ENCODE measurements at places on chromosomes 1 and 21.

- no peak for DNase-seq
Observed at GRCh38 chr1:27331426-27331825, 9.5 kb downstream of the TMEM222 start.

GRCh38 chr1:181149326-181150125, 61.0 kb downstream of the IER5 start:
- no peak for DNase-seq

GRCh38 chr1:53483170-53483569, 24.0 kb downstream of the DMRTB1 start:
- no peak for DNase-seq

DNA sequence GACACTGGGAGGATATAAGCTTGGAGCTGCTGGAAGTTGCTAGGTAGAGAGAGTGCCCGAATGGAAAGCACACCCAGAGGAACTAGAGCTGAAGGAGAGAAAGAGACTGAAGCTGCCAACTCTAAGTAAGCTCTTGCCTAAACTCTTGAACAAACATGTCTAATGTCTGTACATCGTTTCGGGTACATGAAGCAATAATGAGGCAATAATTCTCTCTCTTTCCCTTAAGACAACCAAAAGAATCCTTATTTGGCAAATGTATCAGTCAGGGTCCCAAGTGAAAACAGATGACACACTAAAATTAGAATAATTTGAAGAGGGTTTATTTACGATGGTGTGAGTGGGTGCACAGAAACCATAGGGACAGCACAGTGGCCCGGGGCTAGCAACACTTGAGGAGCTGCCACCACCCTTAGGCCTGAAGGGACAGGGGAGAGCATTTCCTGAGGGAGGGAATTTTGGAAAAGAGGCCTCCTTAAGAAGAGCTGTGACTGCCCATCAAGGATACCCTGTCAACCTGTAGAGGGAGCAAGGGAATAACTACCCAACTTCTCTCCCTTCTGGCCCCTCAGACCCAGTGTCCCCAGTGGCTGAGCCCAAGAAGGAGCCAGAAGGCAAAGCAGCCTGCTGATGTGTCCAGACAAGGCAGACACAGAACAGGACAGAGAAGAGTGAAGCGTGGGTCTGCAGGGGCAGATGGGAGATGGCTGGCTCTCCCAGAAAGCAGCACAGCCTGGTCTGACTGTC, 36.1 kb upstream of the KHDRBS1 start:
- no peak for DNase-seq

GRCh38 chr1:248710305-248710900, 7.8 kb upstream of the OR14I1 start:
- no peak for DNase-seq

DNA sequence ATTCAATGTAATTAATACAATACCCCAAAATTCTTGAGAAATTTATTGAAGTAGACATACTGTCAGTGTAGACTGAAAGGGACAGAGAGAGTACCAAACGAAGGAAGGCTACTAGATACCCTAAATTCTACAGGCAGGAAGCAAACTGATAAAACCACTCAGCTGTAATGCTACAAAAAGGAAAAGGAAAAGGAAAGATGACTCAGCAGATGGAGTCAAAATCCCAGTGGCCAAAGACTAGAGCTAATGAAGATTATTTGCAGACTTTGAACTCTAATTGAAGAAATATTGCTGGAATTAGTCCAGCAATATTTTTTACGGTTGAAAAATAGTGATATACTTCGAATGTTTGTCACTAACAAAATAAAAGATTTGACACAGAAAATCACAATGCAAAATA, 671.9 kb downstream of the BRINP3 start:
- no peak for DNase-seq

GRCh38 chr1:156856282-156856785, 2.6 kb downstream of the INSRR start:
- no peak for DNase-seq

DNA sequence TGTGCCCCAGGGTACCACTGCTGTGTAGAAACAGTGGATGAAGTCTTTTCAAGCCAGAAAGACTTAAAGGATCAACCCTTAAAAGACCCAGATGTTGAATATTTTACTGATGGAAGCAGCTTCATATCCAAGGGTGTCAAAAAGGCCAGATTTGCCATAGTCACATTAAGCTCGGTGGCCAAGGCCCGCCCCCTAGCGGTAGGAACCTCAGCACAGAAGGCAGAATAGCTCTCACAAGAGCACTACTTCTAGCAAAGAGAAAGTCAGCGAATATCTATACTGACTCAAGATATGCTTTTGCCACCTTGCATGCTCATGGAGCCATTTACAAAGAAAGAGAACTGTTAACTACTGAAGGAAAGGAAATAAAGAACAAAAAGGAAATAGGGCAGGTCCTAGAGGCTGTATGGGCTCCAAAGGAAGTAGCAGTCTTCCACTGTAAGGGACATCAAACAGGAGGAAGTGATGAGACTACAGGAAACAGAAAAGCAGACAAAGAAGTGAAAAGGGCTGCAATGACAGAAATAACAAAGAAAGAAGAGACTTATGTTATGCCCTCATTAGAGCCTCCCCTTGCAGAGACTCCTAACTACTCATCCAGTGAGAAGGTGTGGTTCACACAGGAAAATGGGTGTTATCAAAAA, 90.5 kb downstream of the LIPI start:
- no peak for DNase-seq

GRCh38 chr1:160781914-160782689, 13.9 kb upstream of the LY9 start:
- no peak for DNase-seq

DNA sequence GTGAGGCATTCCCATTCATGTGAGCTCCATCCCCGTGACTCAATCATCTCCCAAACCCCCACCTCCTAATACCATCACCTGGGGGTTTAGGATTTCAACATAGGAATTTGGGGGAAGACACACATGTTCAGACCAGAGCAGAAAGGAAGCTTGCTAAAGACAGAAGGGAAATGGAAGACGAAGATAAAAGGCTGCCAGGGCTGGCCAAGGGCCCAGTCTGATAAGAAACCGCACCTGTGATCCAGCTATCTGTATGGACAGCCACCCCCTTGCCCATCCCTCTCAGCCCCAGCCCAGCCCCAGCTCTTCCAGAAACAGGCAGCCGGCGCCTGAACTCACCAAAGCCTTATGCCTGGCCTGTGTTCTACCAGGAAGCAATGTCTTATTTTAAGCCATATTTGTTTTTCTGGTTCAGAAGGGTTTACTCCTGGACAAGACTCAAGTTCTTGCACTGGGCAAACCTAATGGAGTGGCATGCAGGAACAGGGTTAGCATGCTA, 198.4 kb upstream of the VAMP3 start:
- DNase-seq, result no peak
